Hepatocyte (in vitro differentiated cells): ENCODE measurements at places on chromosomes 16 and 17.
A peak's percentile ranks its signal among the peaks of the same experiment; 100 is the strongest.

DNA sequence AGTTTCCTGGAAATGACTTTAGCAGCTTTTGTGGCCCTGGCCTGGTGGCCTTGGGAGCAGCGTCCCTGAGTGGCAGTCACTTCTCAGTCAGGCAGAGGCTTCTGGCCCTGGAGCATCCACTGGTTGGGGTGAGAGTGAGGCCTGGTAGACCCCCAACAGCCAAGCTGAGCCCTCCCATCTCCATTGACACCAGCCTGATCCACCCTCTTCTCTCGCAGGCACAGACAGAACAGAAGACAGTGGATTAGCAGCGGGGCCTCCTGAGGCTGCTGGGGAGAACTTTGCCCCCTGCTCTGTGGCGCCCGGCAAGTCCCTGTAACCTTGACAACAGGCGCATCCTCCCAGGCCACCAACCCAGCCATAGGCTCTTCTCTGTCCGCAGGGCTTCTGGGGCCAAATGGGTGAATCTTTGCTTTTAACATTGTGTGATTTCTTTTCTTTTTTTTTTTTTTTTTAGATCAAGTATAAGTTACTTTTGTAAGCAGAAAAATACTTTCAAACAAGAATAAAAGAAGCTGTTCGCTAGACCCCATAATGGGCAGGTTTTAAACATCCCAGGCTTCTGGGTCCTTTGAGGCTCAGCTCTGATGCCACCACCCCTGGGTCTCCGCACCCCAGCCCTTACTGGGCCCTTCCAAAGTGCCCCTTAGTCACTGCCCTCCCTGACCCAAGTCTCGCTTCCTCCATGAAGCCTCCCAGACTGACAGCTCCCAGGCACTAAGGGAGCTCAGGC lies 12.7 kb upstream of the FLYWCH1 start:
- peak; percentile 70 for DNase-seq

GRCh38 chr16:1564325-1564724 lies 30.9 kb downstream of the TMEM204 start:
- DNase-seq: no peak

- DNase-seq: no peak
Measured at GRCh38 chr17:43809121-43809520, 23.8 kb downstream of the MPP3 start.

DNA sequence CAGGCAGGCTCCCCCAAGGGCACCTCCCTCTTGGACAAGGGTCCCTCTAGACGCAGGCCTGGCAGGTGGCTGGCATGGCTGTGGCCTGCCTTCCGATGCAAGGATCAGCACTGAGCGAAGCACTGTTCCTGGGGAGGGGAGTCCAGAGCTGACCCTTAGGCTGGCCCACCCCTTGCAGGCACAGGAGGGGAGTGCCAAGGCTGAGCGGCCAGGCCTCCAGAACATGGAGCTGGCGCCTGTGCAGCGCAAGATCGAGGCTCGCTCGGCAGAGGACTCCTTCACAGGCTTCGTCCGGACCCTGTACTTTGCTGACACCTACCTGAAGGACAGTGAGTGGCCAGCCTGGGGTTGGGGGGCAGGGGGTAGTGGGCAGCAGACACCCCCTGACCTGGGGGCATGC lies 16.8 kb upstream of the MYO15B start:
- peak; percentile 2 for DNase-seq

- DNase-seq: no peak
Measured at GRCh38 chr16:71700831-71701230, 23.7 kb downstream of the PHLPP2 start.

DNA sequence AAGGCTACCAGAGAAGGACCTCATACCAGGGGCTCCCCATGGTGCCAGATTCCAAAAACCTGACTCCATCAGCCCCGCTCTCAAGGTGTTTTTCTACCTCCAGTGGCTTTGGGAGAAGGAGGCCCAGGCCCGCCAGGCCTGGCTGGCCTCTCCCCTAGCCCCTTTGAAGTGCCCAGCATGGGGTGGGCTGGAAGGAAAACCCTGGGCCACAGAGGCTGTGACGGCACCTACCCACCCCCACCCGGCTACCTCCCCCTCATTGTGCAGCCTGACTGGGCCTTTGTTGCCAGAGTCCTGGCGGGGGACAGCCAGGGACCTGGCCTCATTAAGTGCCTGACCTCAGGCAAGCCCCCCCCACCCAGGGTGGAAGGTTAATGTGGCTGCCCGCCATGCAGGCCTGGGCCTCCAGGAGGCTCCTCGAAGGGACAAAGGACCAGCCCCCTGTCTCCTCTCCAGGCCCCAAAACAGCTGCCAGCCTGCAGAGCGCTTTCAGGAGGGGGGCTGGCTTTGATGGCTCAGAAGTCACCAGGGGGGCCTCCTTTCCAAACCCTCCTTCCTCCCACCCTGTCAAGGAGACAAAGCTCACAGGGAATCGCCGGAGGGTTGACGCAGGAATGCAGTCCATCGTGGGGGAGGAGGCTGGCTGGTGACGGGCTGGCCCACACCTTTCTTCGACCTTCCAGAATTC lies 159.4 kb downstream of the ZNF423 start:
- no peak for DNase-seq

- no peak for DNase-seq
Measured at GRCh38 chr17:47855737-47856136, 4.8 kb upstream of the SP6 start.

GRCh38 chr17:39667262-39667944 lies 850 bp upstream of the PNMT start:
- DNase-seq: peak; percentile 70

DNA sequence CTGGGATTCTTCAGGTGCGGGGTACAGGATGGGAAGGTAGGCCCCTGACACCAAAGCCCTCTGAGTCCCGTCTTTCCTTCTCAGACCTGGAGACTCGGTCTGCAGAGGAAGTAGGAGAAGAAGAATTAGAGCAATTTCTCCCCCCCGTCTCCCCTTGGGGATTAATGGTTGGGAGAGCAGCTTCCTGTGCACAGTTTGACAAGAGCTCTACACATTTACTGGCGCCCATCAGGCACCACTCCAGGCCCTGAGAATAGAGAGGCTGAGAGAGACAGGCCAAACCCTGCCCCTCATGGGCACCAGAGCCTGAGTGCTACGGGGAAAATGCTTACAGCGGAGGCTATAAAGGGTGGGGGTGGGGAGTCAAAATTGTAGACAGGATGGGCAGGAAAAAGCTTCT lies 3.5 kb upstream of the C16orf74 start:
- DNase-seq: no peak

DNA sequence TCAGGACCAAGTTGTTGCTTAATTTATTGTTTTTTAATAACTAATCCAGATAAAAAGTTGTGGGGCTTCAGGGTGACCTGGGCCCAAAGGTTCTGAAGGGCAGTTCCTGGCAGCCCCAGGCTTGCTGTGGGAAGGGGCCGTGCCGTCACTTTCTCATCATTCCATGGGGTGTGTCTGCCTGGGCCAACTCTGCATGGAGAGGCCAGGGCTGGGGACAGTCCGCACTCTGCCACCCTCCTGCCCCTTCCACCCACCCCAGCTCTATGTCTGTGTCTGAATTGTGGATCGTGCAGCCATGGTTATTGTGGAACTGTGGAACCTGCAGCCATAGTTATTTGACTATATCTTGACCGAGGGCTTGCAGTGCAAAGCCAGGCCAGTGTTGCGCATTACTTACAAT lies 4.0 kb downstream of the LIMD2 start:
- DNase-seq: no peak

GRCh38 chr16:76579277-76579922 lies 302.2 kb downstream of the CNTNAP4 start:
- no peak for DNase-seq

GRCh38 chr17:27354491-27355081 lies 60.7 kb downstream of the WSB1 start:
- DNase-seq: peak; percentile 42

DNA sequence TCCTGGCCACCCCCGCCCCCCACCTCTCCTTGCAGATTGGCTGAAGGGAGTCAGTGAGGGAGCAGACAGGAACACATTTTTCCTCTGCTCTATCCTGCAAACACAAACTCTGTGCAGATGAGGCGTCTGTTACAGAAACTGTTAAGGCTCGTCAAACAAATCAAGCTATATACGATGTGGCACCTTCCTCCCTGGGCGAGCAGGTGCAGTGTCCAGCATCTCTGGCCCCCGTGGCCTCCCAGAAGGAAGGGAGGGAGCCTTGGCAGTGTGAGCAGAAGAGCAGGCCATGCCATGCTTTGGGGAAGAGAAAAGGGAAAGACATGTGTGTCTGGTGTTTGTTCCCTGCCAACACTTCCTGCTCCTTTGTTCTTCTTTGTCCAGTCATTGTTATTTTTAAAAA lies 267.8 kb downstream of the UTP18 start:
- DNase-seq: no peak

DNA sequence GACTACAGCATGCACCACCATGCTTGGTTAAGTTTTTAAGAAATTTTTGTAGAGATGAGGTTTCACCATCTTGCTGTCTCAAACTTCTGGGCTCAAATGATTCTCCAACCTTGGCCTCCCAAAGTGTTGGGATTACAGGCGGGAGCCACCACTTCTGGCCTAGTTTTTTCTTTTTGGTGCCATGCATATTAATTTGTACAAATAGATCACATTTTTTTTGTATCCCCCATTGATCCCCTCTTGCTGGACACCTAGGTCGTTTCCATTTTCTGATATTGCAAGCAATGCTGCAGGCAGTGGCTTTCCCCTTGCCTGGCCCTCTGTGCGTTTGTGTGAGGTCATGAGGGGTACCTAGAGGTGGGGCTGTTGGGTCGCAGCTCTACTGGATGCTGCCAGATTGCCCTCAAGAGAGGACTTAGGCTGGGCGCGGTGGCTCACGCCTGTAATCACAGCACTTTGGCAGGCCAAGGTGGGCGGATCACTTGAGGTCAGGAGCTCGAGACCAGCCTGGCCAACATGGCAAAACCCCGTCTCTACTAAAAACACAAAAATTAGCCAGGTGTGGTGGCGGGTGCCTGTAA lies 23.8 kb downstream of the RAP1GAP2 start:
- no peak for DNase-seq

- DNase-seq: no peak
Measured at GRCh38 chr17:81335773-81336157, 40.7 kb upstream of the SLC38A10 start.

- DNase-seq: no peak
Measured at GRCh38 chr17:82566129-82566960, 46.8 kb downstream of the FOXK2 start.

- no peak for DNase-seq
Measured at GRCh38 chr16:61858988-61859387, 177.2 kb downstream of the CDH8 start.

GRCh38 chr16:6837722-6838121 lies 494.9 kb upstream of the RBFOX1 start:
- DNase-seq: no peak

- no peak for DNase-seq
Measured at GRCh38 chr16:6019490-6019991, 921.9 kb upstream of the EEF2KMT start.

DNA sequence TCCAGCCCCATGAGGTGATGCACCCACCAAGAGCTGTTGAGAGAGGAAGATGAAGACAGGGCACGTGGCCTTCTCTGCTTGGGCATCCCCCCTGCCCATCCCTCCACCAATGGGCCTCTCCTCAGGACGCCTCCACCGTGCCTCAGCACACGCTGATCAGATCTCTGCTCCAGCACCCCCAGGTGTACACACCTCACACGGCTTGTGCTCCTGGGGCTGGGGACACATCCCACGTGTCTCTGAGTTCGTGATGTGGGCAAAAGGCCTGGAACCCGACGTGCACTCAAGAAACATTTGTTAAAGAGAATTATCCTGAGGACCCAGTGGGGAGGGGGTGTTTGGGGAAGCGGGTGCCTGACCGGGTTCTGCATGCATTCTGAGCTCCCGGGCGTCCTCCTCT lies 55.3 kb downstream of the MGAT5B start:
- DNase-seq: no peak

DNA sequence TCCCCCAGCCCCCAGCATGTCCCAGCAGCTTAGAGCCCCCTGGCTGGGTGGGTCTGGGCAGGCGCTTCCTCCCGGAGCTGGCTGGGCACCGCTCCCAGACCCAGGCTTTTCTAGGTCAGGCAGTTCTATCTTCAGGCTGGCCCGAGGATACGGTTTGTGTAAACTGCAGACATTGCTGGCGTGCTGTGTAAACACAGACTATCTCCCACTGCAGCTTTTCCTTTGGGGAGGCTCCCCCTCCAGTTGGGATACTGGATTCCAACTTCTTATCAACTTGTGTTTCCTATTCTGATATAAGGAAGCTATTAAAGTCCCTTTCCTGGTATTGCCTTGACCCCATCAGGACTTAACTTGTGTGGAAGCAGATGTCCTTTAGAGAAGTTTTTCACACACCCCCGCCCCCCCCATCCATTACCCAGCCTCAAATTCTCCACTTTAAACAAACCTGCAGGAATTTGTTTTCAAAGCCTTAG lies 18.3 kb upstream of the GNA13 start:
- peak; percentile 72 for DNase-seq

- no peak for DNase-seq
Measured at GRCh38 chr16:28617874-28618273, 8.0 kb upstream of the SULT1A1 start.

DNA sequence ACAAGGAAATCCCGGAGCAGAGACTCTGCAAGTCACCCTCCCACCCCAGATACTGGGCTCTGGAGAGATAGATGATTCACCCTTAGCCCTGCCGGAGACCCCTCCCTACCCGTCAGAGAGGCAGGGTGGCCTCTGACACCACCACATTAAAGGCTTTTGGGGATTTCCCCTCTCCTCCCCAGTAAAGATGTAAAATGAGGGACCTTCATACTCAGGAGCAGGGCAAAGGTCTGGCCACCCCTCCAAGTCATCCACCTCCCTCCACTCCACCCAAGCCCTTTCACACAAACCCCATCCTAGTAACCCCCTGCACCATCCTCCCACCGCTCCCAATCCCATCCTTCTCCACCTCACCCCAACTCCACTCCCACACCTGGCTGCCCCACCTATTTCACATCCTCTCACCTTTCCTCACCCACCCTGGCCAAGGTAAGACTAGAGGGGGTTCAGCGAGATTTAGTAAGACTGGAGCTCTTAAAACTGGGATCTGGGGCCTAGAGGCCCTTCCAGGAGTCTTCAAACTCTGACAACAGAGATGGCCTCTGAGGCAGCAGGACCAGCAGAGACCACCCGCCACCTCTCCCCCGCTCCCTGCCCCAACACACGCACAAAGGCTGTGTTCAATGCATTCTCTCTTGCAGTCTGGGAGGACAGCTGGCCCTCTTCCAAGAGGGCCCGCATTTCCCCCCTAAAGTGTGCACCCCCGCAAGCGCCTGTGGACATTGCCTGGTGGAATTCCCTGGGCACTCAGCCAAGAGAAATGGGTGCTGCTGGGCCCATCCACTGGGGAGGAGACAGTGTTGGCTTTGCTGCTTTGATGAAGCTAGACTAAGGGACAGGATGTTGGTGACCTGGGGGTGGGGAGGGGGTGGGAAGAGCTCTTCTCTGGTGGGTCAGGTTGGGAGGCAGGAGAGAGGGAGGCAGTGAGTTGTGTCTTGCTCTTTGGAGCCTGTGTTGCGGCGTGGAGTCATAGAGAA lies 1.1 kb downstream of the ABAT start:
- DNase-seq: peak; percentile 37

- DNase-seq: no peak
Measured at GRCh38 chr17:3316836-3317235, 18.7 kb upstream of the OR3A1 start.
